A673 (cell line): ENCODE measurements at places on chromosomes 7 and 10. TPM values are rescaled to one million over a fixed set of nuclear protein-coding genes. Genes with fewer than 3 reads are reported as not detected.

DNA sequence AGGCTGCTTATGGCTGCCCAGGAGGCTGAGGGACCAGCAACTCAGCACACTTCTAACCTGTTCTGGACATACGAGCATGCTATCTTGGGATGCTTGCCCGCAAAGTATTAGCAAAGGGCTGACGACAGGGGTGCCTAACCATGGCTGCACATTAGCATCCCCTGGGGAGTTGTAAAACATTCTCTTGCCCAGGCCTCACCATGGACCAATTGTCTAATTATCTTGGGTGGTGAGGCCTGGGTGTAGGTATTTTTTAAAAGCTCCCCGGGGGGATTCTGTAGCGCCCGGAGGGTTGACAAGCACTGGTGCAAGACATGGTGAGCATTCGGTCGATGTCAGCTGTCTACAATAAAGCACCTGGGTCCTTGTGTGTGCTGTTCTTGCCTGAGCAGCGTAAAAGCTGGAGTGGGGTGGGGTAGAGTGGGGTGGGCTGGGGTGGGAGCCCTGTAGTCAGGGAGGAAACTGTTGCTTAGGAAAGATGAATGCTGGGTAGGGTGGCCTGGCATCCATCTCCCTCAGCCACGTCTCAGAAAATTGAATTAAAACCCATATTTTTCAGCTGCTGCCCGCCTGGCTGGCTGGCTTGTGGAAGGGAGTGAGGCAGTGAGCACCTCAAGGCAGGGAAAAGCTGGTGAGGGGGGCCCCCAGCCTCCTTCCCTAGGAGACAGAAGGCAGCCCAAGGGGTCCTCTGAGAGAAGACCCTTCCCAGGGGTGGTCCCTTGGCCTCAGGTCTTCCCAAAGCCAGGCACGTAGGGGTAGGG lies 2.9 kb upstream of the ADCYAP1R1 start:
- DNase-seq: no peak

- DNase-seq: no peak
Measured at GRCh38 chr7:121433775-121434174, 37.7 kb upstream of the FAM3C start.

DNA sequence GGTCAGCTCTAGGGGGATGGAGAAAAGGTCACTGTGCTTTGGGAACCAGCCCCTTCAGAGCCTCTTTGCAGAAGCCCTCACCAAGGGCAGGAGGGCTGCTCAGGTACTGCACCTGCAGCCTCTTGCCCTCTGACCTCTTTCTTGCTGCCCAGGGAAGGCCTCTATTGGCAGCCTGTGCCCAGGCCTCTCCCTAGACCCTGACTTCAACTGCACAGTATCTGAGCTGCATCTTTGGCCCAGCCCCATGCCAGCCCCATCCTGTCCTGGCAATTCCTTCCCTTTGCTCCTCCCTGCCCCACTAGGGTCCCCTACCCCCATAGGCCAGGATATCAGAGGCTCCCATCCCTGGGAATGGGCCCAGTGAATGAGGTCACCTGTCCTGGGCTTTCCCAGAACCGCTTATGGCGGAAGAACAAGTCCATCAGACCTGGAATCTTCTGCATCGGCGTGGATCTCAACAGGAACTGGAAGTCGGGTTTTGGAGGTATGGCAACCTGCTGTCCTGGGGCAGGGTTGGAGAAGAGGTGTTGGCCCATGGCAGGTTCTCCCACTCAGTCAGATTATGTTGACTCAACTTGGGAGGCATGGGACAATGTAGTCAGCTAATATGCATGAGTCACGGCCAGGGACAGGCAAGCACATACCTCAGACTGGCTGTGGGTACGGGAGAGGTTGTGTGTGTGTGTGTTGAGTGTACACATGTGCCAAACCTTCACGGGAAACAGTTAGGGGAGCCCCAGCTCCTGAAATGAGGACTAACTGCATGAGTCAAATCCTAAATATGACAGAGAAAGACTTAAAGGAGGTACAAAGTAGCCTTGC lies 17.1 kb upstream of the CPA1 start:
- no peak for DNase-seq

GRCh38 chr10:29186221-29186620 lies 102.6 kb upstream of the LYZL1 start:
- no peak for DNase-seq

The VPS37D gene
- 8.7 and 10.1 TPM in 2 replicates for total RNA-seq

The LHPP gene
- total RNA-seq: 2.3 and 5.9 TPM in 2 replicates
